BJ (cell line): ENCODE measurements at places on chromosomes 1 and 21. TPM values are rescaled to one million over a fixed set of nuclear protein-coding genes. Genes with fewer than 3 reads are reported as not detected.

The SPRR2F gene
- polyA plus RNA-seq: not detected in 2 replicates

The CSF1 gene
- polyA plus RNA-seq: 40.4 and 48.4 TPM in 2 replicates

The PTCH2 gene
- 0.12 and 0.17 TPM in 2 replicates for polyA plus RNA-seq

The UMODL1 gene
- polyA plus RNA-seq: 0.04 TPM in 1 of 2 replicates, not detected in the other

The TBX15 gene
- polyA plus RNA-seq: 14.8 and 16.0 TPM in 2 replicates

The ELOVL1 gene
- 263 and 287 TPM in 2 replicates for polyA plus RNA-seq

The CFHR2 gene
- not detected in 2 replicates for polyA plus RNA-seq

The SLC45A1 gene
- polyA plus RNA-seq: 0.44 and 1.4 TPM in 2 replicates

The KRTAP10-11 gene
- not detected in 2 replicates for polyA plus RNA-seq

The IL10RB gene
- 56.8 and 63.7 TPM in 2 replicates for polyA plus RNA-seq

The FAM110D gene
- polyA plus RNA-seq: not detected in 2 replicates

The IL20 gene
- not detected in 2 replicates for polyA plus RNA-seq

The PSMD4 gene
- polyA plus RNA-seq: 199 and 255 TPM in 2 replicates

The PROX1 gene
- polyA plus RNA-seq: 0.02 and 0.11 TPM in 2 replicates

The THEM5 gene
- not detected in 2 replicates for polyA plus RNA-seq

The RASAL2 gene
- polyA plus RNA-seq: 27.5 and 27.7 TPM in 2 replicates

The B3GALT6 gene
- polyA plus RNA-seq: 16.9 and 20.9 TPM in 2 replicates

The PIGR gene
- polyA plus RNA-seq: not detected in 2 replicates

The NBPF3 gene
- polyA plus RNA-seq: 17.1 and 17.8 TPM in 2 replicates

The AMY2A gene
- polyA plus RNA-seq: not detected in 2 replicates

The VASH2 gene
- polyA plus RNA-seq: 0.04 and 0.12 TPM in 2 replicates

The RNU1-2 gene
- polyA plus RNA-seq: not detected in 2 replicates

The KIF26B gene
- 2.8 and 3.0 TPM in 2 replicates for polyA plus RNA-seq

The NR0B2 gene
- polyA plus RNA-seq: not detected in 2 replicates

The MMEL1 gene
- polyA plus RNA-seq: 0.17 TPM in 1 of 2 replicates, not detected in the other

The CLDN8 gene
- not detected in 2 replicates for polyA plus RNA-seq

The NIBAN1 gene
- 28.2 and 39.4 TPM in 2 replicates for polyA plus RNA-seq

The CORT gene
- polyA plus RNA-seq: 0.12 TPM in 1 of 2 replicates, not detected in the other

The LDLRAD2 gene
- polyA plus RNA-seq: 0.02 TPM in 1 of 2 replicates, not detected in the other

The BGLAP gene
- 0.26 and 0.50 TPM in 2 replicates for polyA plus RNA-seq

The AADACL4 gene
- 0.20 and 0.21 TPM in 2 replicates for polyA plus RNA-seq

The NLRP3 gene
- 0.02 TPM in 1 of 2 replicates, not detected in the other for polyA plus RNA-seq
